Stimulated activated CD8-positive, alpha-beta memory T cell treated with anti-CD3 and anti-CD28 coated beads, Interleukin-4, amount 100 ng/mL, for 24 hours (primary cell): ENCODE measurements at places on chromosomes 4 and X.

- no peak for DNase-seq
Observed at GRCh38 chrX:16300831-16301230, 133.6 kb downstream of the MAGEB17 start.

- no peak for DNase-seq
Observed at GRCh38 chr4:112523008-112523721, 7.2 kb upstream of the NEUROG2 start.

DNA sequence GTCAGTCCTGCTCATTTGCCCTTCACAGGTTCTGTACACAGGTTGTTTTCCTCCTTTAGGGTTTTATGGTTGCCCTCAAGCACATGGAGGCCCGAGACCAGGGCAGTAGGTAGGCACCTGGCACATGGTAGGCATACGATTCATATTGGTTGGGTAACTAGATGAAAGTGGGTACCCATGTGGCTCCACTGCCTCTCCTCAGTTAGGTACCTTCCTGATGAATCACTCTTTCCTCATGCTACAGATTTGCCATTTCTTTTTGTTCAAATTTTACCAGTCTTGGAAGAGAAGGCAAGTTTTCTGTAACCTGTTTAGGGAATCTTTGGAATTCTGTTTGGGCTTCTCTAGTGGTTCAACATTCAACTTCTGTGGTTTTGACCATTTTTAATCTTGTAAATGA lies 121.3 kb downstream of the FHIP1A start:
- no peak for DNase-seq

DNA sequence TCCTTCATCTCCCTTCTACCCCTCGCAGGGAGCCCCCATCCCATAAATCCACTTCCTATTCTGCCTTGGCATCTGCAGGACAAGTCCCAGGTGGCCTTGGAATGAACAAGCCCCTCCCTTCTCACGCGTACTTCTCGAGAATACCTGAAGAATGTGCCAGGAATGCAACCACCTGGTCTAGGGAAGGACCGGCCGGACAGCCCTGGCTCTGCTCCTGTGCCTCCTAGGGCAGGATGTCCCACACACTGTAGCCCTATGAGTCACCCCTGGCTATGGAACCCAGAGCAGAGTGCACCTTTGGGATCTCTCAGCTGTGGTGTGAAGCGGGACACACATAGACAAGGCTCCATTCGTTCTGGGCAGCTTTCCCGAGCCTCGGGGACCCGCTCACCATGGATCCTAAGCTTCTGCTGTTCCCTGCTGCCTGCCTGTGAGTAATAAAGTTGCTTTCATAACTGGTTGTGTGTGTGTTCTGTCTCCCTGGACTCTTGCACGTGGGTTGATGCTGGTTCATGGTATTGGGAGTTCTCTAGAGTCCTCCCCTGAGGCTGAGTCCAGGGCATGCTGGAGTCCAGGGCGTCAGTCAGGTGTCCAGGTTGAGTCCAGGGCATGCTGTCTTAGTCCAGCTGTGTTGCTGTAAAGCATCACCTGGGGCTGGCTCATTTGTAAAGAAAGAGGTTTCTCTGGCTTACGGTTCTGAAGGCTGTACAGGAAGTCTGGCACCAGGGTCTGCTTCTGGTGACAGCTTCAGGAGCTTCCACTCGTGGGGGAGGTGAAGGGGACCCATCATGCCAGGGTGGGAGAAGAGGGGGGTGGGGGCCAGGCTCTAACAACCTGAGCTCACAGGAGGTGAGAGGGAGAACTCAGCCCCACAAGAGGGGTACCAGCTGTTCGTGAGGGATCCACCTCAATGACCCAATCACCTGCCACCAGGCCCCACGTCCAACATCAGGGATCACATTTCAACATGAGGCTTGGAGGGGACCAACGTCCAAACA lies 7.4 kb upstream of the PDE6B start:
- no peak for DNase-seq

- no peak for DNase-seq
Observed at GRCh38 chr4:177109769-177110168, 199.9 kb upstream of the NEIL3 start.

GRCh38 chr4:110610940-110611831 lies 11.7 kb downstream of the PITX2 start:
- DNase-seq, result no peak

DNA sequence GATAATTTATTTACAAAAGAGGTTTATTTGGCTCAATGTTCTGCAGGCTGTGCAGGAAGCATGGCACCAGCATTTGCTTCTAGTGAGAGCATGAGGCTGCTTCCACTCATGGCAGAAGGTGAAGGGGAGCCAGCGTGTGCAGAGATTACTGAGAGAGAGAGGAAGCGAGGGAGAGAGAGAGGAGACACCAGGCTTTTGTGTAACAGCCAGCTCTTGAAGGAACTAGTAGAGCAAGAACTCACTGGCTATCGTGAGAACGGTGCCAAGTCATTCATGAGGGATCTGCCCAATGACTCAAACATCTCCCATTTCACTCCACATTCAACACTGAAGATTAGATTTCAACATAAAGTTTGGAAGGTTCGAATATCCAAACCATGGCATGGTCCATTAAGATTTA lies 12.7 kb downstream of the GUCY1A1 start:
- no peak for DNase-seq

DNA sequence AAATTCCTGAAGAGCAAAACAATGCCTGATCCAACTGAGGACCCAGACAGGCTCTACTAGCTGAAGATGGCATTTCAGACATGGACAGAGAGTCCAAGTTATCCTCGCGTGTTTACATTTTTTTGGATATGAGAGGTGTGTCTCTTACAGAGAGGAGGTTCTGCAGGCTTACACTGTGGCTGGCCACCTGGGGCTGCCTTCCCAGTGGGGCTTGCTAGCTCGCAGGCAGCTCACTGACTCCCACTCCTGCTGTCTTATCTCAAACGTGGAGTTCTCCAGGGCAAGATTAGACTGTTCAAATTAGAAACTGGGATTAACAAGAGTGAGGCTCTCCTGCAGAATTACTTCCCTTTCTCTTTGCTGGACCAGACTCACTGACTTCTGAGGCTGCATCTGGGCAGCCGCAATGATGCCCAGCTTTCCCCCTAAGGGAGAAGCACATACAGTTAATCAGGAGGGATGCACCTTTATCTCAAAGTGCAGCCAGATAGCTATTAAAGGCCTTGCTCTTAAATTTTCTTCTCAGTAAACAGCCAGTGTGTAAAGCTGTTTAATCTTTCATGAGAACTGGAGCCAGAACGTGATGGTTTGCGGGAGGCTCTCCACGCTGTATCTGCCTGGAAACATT lies 123.0 kb downstream of the ENPP6 start:
- no peak for DNase-seq

- no peak for DNase-seq
Observed at GRCh38 chr4:77662396-77662795, 56.8 kb downstream of the CXCL13 start.

- DNase-seq, result no peak
Observed at GRCh38 chr4:73620115-73620792, at the start of gene RASSF6. TSS of gene RASSF6 (minus strand) at chr4:73620436. CDS start at chr4:73611795, 8,641 bp downstream.

DNA sequence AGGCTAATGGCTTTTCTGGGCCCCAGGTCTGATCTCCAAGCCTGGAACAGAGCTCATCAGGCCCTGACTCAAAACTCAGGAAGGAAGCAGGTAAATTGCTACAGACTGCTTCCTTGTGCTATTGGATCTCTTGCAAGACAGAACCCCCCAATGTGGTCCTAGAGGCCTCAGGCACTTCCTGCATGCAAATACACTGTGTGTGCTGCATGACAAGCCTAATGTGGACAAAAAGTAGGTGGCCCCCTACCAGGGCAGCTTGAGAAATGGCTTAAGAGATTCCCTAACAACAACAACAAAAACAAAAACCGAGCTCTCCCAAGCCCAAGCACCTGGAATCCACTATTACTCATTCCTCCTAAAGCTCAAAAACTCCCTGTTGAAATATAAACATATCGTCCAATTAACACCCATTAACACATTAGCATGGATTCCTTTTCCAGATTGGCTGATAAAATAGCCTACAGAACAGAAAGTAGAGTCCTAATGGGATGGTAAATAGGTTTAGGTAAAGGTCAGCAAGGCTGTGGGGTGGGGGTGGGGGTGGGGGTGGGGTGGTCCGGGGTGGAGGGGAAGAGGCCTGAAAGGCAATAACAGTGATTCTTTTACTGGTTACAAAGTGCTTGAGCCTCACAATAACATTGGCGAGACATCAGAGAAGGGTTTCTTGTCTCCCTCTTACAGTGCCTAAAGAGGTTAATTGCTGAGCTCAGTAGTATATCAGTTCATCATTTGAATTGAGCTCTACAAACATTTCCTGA lies 24.1 kb upstream of the FGF16 start:
- no peak for DNase-seq

DNA sequence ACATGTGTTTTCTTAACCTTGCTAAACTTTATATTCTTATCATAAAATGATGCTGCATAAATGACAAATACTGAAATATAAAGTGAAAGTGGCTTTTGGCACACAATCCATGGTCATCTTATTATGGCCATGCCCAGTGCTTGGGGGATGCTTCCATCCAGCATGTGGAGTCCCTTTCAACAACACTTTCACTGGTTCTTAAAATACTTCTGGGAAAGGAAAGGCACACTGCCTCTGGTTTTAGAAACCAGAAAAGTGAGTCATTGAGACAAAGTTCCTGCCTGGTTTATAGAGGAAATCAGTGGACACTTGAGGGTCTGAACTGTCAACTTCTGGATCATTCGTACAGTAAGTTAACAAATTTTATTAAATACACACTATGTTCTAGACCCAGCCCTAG lies 248.0 kb upstream of the ADAMTS3 start:
- DNase-seq, result no peak

GRCh38 chr4:155735496-155735895 lies 23.3 kb upstream of the GUCY1B1 start:
- DNase-seq, result no peak

GRCh38 chrX:74545880-74546523 lies 68.4 kb downstream of the RLIM start:
- DNase-seq, result no peak

GRCh38 chr4:140234697-140235060 lies 80.7 kb upstream of the MAML3 start:
- no peak for DNase-seq

GRCh38 chrX:6777238-6778002 lies 242.5 kb upstream of the VCX3A start:
- no peak for DNase-seq

DNA sequence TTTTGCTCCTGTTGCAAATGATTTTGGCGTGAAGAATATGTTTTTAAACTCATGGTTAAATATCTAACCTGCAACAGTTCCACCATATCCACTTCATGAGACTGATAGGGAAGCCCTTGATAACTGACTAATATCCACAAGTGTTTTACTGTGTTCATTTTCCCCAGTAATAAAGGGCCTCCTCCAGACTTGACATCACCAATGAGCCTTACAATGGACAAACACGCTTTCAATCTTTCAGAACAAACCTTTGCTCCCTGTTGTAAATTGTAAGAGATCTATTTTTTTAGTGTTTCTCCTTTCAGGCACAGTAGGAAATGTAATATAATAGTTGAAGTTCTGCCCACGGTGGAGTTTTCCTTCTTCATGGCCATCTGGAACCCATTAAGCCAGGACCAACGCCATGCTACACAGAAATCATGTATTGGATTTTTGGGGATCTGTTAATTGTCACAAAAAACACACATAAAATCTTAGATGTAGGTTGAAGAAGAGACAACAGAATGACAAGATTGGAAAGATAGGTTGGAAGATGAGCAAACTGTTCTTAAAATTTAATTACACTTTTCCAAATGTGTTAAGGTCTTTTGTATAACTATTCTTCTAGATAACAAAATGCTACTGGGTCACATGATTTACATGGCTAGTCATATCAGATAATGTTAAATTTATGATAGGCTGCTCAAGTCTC lies 1030.1 kb downstream of the FSTL5 start:
- DNase-seq, result no peak

GRCh38 chr4:120653804-120654573 lies 268.5 kb downstream of the PRDM5 start:
- no peak for DNase-seq

DNA sequence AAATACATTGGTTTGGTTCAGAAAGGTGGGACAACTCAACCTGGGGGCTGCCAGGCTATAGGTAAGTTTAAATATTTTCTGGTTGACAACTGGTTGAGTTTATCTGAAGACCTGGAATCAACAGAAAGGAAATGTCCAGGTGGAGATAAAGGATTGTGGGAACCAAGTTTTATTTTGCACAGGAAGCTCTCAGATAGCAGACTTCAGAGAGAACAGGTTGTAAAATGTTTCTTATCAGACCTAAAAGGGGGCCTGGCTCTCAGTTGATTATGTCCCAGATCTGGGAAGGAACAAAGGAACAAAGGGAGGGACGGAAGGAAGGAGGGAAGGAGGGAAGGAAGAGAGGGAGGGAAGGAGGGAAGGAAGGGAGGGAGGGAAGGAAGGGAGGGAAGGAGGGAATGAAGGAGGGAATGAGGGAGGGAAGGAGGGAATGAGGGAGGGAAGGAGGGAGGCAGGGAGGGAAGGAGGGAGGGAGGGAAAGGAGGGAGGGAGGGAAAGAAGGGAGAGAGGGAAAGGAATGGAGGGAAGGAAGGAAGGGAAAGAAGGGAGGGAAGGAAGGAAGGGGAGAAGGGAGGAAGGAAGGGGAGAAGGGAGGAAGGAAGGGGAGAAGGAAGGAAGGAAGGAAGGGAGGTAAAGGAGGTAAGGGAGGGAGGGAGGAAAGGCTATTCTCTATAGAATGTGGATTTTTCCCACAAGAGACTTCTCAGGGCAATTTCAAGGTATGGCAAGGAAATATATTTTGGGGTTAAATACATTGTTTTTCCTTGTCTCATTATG lies 186.7 kb downstream of the DHRSX start:
- no peak for DNase-seq
